Left cardiac atrium (tissue), 4 donors: ENCODE measurements at places on chromosomes 12 and 14. TPM values are rescaled to one million over a fixed set of nuclear protein-coding genes. Genes with fewer than 3 reads are reported as not detected.
A peak's percentile ranks its signal among the peaks of the same experiment; 100 is the strongest.

DNA sequence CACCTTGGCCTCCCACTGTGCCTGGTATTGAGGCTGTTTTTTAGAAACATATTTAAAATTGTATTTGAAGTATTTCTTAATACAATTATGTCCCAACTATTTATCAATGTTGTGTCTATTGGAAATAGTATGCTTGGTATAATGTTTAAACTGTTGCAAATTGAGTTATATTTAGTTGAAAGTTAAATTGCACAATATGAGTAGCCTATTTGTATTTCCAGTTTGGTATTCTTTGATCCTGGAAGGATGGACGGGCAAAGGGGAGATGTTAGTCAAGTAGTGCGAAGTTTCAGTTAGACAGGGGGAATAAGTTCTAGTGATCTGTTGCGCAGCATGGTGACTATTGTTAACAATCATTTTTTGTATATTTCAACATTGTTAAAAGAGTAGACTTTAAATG lies 111.5 kb downstream of the NUBPL start:
- no peak for DNase-seq

Gene PLEKHA5
- total RNA-seq, result 36.9 TPM

GRCh38 chr12:46237371-46238045 lies 31.3 kb downstream of the SLC38A1 start:
- DNase-seq, result no peak

DNA sequence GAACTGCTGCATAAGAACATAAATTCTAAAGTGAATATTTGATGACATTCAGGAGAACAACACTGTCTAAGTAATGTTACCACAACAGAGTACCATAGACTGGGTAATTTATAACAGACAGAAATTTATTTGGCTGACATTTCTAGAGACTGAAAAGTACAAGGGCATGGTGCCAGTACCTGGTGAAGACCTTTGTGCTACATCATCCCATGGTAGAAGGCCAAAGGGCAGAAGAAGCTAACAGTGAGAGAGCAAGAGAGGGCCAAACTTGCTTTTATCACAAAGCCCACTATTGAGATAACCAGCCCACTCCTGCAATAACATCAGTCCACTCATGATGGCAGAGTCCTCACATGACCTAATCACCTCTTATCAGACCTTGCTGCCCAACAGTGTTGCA lies 88.8 kb downstream of the FIGNL2 start:
- no peak for DNase-seq

GRCh38 chr12:84911271-84912197 lies 1.1 kb downstream of the SLC6A15 start:
- DNase-seq, result no peak

DNA sequence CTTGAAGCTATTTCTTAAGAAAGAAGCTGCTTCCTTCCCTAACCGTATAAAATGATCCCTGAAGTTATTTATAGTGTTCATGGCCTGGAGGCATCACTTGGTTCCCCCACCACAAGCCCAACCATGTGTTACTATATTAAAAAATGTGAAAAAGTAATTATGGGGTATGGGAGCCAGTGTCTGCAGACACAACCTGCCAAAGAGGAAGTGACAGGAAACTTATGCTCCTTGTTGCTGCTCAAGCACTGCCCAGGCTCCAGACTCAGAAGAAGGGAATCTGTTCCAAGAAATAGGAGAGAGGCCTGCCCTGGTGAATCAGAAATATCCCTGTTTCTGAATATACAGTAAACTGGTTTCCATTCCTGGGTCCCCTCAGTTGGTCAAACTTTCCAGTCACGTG lies 217.2 kb upstream of the BMP4 start:
- DNase-seq, result no peak

DNA sequence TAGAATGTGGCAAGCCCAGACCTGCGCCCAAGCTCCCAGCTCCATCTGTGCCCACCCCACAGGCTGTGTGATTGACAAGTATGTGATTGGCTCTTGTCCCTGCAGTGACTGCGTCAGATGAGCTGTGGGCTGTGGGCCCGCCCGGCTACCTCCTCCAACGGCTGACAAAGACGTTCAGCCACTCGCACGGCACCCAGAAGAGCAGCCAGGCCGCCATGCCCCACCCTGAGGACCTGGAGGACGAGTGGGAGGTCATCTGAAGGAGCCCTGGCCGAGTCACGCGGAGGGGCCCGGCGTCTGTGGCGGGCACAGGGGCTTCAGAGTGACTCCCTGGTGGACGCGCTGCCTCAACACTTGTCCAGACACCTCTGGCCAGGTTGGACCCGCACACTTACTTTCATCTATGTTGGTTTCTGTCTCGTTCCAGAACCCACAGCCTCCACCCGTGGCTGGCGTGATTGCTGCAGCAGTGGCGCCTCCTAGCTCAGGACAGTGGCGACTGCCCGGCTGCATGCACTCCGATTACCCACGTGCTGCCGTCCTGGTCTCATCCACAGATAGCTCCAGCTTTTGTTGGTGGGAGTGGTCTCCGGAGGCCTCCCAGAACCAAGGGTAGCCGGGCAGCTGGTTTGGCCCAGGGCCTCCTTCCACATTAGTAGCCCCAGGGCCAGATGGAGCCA lies 11.4 kb downstream of the ANKRD9 start:
- no peak for DNase-seq

GRCh38 chr12:113241191-113242025 lies 20.1 kb downstream of the TPCN1 start:
- DNase-seq, result peak; percentile 18

DNA sequence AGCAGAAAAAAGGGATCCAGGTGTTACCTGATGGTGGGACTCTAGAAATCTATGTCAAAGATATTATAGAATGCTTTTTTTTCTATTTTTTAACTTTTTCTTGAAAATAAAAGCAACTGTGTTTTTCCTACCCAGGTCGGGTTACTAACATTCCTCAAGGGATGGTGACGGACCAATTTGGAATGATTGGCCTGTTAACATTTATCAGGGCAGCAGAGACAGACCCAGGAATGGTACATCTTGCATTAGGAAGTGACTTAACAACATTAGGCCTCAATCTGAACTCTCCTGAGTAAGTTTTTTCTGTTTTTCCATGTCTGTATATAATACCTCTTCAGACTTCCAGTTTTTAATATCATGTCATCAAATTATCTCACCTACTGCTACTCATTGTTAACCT lies 27.6 kb upstream of the KCNMB4 start:
- DNase-seq, result no peak

Gene AP5M1
- total RNA-seq, result 38.3 TPM

GRCh38 chr14:35088514-35088913 lies 33.3 kb downstream of the PPP2R3C start:
- no peak for DNase-seq

Gene PSMC1
- 93.7 TPM for total RNA-seq
